Stomach (tissue), 19 donors: ENCODE measurements at places on chromosomes 11 and 22.
A peak's percentile ranks its signal among the peaks of the same experiment; 100 is the strongest.

- DNase-seq: no peak
- peaks cover 17% of the 10 kb centered on the region for H3K4me1 ChIP-seq
- no peak overlapping the region for H3K27ac ChIP-seq
- no peaks in the 10 kb centered on the region for H3K36me3 ChIP-seq
Observed at GRCh38 chr22:19527321-19527721, 3.1 kb upstream of the CLDN5 start.

- H3K27ac ChIP-seq: no peak overlapping the region
- peak; percentile 46 for DNase-seq
Observed at GRCh38 chr11:70503468-70504221, 105.3 kb downstream of the CTTN start.

GRCh38 chr11:117733316-117733715, 63.7 kb downstream of the DSCAML1 start:
- H3K27me3 ChIP-seq: no peaks in the 10 kb centered on the region
- no peak overlapping the region for H3K27ac ChIP-seq
- no peak for DNase-seq
- H3K36me3 ChIP-seq: no peaks in the 10 kb centered on the region

GRCh38 chr11:130771708-130772107, 144.6 kb downstream of the SNX19 start:
- DNase-seq: no peak
- no peak overlapping the region for H3K4me3 ChIP-seq
- no peak overlapping the region for H3K27ac ChIP-seq
- peaks cover 5% of the 10 kb centered on the region for H3K4me1 ChIP-seq

- peaks cover 31% of the 10 kb centered on the region for H3K4me1 ChIP-seq
- no peak overlapping the region for H3K27ac ChIP-seq
- no peak overlapping the region for H3K4me3 ChIP-seq
- H3K27me3 ChIP-seq: no peaks in the 10 kb centered on the region
- H3K36me3 ChIP-seq: no peaks in the 10 kb centered on the region
Observed at GRCh38 chr11:133942577-133942976, 14.2 kb downstream of the IGSF9B start.

GRCh38 chr11:123362186-123362585, 67.9 kb upstream of the GRAMD1B start:
- peaks cover 52% of the 10 kb centered on the region for H3K27me3 ChIP-seq
- no peaks in the 10 kb centered on the region for H3K36me3 ChIP-seq
- H3K4me1 ChIP-seq: peaks cover 12% of the 10 kb centered on the region
- H3K27ac ChIP-seq: no peak overlapping the region
- DNase-seq: no peak

DNA sequence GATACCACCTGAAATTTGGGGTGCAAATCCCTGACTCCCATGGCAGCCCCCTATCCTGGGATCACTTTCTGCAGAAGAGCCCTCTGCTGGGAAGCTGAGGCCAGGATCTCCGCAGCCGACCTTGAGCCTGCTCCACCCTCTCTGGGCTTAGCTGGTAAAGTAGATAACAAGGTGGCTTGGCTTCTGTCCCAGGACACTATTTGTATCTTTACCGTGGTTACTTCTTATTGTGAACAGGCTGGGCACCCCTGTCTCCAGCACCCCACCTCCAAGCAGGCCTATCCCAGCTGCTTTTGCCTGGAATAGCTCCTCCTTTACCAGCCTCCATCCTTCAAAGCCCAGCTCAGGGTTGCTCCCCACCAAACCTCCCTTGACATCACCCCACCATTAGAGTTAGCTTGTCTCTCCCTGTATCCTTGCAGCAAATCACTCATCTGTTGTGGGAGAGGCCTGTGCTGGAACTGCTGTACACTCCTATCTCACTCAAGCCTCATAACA, 35.2 kb upstream of the P2RY2 start:
- no peak overlapping the region for H3K4me3 ChIP-seq
- H3K36me3 ChIP-seq: no peaks in the 10 kb centered on the region
- no peaks in the 10 kb centered on the region for H3K27me3 ChIP-seq
- H3K27ac ChIP-seq: no peak overlapping the region

- DNase-seq: no peak
- H3K27ac ChIP-seq: peak overlapping the region; percentile 44
- no peaks in the 10 kb centered on the region for H3K27me3 ChIP-seq
- H3K4me1 ChIP-seq: peaks cover 47% of the 10 kb centered on the region
Observed at GRCh38 chr22:35477911-35478582, 62.6 kb upstream of the RASD2 start.

DNA sequence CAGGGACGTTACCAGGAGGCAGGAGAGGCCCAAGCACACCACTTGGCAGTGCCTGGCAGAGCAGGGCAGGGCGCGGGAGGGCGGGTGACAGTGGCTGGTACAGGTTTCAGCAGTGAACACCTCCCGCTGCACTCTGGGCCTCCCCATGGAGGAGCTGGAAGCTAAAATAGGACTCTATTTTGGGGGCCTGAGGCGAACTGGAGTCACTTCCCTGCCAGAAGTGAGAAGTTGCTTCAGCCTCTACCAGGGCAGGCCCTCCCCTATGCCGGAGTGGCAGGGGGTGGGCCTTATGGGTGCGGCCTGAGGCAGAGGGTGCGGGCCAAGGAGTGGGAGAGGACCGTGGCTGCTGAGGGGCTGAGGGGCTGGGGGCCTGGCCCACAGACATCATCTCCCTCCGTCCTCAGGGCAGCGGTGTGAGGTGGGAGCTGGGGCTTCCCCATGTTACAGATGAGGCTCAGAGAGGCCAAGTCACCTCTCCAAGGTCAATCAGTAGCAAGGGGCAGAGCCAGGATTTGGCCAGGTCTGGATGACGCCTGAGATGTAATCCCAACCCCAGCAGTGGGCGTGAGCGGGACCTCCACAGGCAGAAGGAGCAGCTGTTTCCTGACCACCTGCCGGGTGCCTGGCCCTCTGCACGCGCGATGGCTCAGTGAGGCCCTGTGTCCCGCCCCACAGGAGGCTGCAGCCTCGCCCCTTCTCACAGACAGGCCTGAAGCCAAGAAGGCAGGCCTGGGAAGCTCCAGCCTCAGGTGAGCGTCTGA, 39.3 kb downstream of the KCNJ4 start:
- H3K27me3 ChIP-seq: peaks cover 16% of the 10 kb centered on the region
- no peak overlapping the region for H3K4me3 ChIP-seq
- H3K27ac ChIP-seq: no peak overlapping the region
- peak; percentile 19 for DNase-seq
- H3K4me1 ChIP-seq: peaks cover 12% of the 10 kb centered on the region

DNA sequence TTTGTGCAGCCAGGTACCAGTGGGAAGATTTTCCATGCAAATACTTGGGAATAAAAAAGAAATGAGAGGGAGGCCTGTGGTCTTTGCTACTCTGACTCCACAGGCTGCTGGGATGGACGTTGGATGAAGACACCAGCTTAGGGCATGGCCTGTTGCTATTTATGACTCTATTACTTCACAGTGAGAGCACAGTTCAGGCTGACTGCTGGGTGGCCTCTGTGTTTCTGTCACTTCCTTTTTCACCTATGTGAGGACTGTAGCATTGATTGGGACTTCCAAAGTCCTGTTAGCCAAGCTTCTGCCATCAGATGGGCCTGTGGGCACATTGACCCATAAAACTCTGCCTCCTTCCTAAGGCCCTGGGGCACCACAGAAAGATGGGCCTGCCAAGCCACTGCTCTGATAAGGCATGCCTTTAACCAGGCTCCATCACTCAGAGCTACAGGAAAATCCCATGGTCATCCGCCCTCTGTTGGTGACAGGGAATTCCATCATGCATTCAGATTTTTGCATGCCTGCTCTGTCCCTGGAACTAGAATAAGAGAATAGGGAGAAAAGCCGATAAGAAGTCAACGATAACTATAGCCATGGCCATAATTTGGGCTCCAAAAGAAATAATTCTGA, 64.6 kb downstream of the KCNJ1 start:
- H3K4me1 ChIP-seq: no peaks in the 10 kb centered on the region
- no peak overlapping the region for H3K4me3 ChIP-seq
- peak; percentile 47 for DNase-seq
- H3K36me3 ChIP-seq: no peaks in the 10 kb centered on the region
- H3K27ac ChIP-seq: no peak overlapping the region

DNA sequence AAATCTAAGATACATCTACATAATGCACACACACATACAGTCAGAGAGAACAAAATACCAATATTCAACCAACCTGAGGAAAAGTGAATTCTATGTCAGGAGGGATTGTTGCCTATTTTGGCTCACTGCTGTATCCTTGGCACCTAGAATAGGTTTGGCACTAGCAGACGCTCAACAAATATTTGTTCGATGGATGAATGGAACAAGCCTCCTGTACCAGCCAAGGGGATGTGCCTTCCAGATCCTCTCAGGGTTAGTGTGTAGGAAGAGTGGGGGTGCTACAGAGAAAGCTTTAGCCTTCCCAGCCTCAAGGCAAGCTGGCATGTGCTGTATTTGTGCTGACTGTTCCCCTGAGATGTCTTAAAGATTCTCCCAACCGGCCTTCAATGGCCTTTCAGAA, 23.3 kb upstream of the POU2AF1 start:
- DNase-seq: no peak
- no peak overlapping the region for H3K4me3 ChIP-seq
- no peaks in the 10 kb centered on the region for H3K27me3 ChIP-seq
- H3K27ac ChIP-seq: no peak overlapping the region
- H3K4me1 ChIP-seq: peaks cover 10% of the 10 kb centered on the region
- H3K36me3 ChIP-seq: no peaks in the 10 kb centered on the region

- peaks cover 41% of the 10 kb centered on the region for H3K27me3 ChIP-seq
- H3K27ac ChIP-seq: no peak overlapping the region
- peaks cover 10% of the 10 kb centered on the region for H3K4me1 ChIP-seq
- H3K36me3 ChIP-seq: no peaks in the 10 kb centered on the region
Observed at GRCh38 chr11:120564573-120565311, 53.2 kb downstream of the GRIK4 start.

GRCh38 chr11:35057926-35058668, 80.9 kb upstream of the CD44 start:
- no peaks in the 10 kb centered on the region for H3K27me3 ChIP-seq
- no peaks in the 10 kb centered on the region for H3K4me1 ChIP-seq
- H3K4me3 ChIP-seq: no peak overlapping the region
- DNase-seq: no peak

- no peak for DNase-seq
- no peaks in the 10 kb centered on the region for H3K4me1 ChIP-seq
- H3K27me3 ChIP-seq: no peaks in the 10 kb centered on the region
- peak overlapping the region; percentile 73 for H3K27ac ChIP-seq
Observed at GRCh38 chr11:123132881-123133280, 62.2 kb downstream of the CLMP start.

DNA sequence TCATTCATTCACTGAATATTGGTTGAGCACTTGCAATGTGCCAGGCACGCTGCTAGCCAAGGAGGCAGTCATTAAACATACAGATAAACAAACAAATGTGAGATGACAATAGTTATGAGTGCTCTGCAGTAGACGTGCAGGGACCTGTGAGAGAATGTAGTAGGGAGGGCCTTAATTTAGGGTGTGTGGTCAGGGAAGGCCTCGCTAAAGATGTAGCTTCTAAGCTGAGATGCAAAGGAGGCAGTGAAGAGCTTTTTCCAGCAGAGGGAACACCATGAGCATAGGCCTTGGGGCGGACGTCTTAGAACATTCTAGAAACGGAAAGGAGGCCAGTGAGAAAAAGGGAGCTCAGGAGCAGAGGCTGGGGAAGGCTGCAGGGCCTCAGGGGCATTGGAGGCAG, 789 bp upstream of the NCF4 start:
- H3K36me3 ChIP-seq: no peaks in the 10 kb centered on the region
- peaks cover 14% of the 10 kb centered on the region for H3K4me1 ChIP-seq
- H3K27me3 ChIP-seq: peaks cover 13% of the 10 kb centered on the region
- DNase-seq: no peak

GRCh38 chr11:43948341-43949225, 6.1 kb downstream of the C11orf96 start:
- peaks cover 23% of the 10 kb centered on the region for H3K27me3 ChIP-seq
- H3K36me3 ChIP-seq: no peaks in the 10 kb centered on the region
- H3K27ac ChIP-seq: no peak overlapping the region
- no peak for DNase-seq
- peaks cover 20% of the 10 kb centered on the region for H3K4me1 ChIP-seq

GRCh38 chr11:72771507-72771906, 19.3 kb upstream of the ARAP1 start:
- peaks cover 96% of the 10 kb centered on the region for H3K4me1 ChIP-seq
- H3K36me3 ChIP-seq: peaks cover 7% of the 10 kb centered on the region
- H3K27ac ChIP-seq: peak overlapping the region; percentile 96
- no peak for DNase-seq

DNA sequence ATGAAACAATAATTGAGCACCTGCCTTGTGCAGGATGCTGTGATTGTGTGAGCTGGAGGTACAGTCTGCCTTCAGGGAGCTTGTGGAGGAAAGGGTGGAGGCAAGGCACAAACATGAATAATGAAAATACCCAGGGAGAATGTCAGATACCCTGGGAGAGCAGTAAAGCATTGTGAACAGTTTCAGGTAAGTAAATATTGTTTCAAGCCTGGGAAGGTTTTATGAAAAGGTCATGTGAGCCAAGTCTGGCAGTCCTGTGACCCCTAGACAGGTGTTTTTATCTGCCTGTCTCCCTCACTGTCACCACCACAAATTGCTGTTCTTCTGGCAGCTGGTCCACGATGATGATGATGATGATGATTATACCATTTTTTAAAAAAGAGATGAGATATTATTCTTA, 32.0 kb downstream of the SPECC1L start:
- peaks cover 13% of the 10 kb centered on the region for H3K36me3 ChIP-seq
- DNase-seq: peak; percentile 30
- H3K27ac ChIP-seq: peak overlapping the region; percentile 81
- H3K4me1 ChIP-seq: peaks cover 70% of the 10 kb centered on the region
- no peak overlapping the region for H3K4me3 ChIP-seq

DNA sequence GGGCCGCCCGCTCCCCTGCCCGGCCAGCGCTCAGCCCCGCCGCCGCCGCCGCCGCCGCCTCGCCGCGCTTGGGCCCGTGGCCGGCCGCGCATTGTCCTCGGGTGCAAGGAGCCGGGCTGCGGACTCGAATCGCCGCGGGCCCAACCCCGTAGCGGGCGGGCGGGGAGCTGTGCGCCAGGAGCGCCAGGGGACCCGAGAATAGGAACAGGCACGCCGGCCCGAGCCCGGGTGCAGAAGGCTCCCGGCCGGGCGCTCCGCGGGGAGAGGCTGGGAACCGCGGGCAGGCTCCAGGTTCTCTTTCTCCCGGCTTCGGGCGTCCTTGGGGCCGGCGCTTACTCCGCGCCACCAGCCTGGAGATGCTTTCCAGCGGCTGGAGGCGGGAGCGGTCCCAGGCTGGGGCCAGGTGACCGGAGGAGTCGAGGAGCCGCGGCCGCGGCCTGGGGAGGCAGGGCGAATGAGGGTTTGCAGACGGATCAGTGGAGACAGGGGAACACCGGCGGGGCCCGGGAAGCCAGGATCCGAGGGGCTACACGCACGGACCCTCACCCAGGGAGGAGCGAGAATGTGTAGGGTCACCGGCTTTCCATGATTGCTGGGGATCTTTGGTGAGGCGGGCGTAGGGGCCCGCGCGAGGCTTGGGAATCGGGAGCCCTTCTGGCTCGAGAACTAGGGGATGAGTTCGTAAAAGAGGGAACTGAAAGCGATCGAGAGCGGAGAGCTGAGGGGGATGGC, 726 bp downstream of the PKNOX2 start:
- peak; percentile 44 for DNase-seq
- peaks cover 69% of the 10 kb centered on the region for H3K4me1 ChIP-seq
- H3K27ac ChIP-seq: peak overlapping the region; percentile 86

GRCh38 chr11:111450480-111451320, 61.5 kb downstream of the BTG4 start:
- no peak overlapping the region for H3K27ac ChIP-seq
- no peak for DNase-seq
- peaks cover 13% of the 10 kb centered on the region for H3K4me1 ChIP-seq
- no peaks in the 10 kb centered on the region for H3K36me3 ChIP-seq
- H3K27me3 ChIP-seq: no peaks in the 10 kb centered on the region
- no peak overlapping the region for H3K4me3 ChIP-seq
